ENCODE measurements at places on chromosomes 13 and 19. TPM values are rescaled to one million over a fixed set of nuclear protein-coding genes. Genes with fewer than 3 reads are reported as not detected.

DNA sequence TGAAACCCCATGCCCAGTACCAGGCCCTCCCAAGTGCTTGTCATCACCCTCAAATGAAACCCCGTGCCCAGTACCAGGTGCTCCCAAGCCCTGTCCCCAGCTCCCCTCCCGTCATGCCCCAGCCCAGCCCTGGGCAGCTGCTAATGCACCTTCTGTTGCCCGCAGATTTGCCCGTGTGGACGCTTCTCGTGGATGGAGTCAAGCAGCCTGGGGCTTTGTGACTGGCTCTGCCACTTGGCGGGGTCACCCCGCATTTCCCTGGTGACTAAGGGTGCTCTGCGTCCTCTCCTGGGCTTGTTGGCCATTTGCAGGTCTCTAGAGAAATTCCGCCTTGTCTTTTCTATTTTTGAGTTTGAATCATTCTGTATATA, 82.7 kb downstream of the ATP11A start:
- no peak overlapping the region for H3K27ac ChIP-seq
- DNase-seq: no peak
- no peaks in the 10 kb centered on the region for H3K27me3 ChIP-seq
- H3K36me3 ChIP-seq: no peaks in the 10 kb centered on the region

- H3K36me3 ChIP-seq: no peaks in the 10 kb centered on the region
- no peak for DNase-seq
- H3K27ac ChIP-seq: peak overlapping the region; percentile 93
Measured at GRCh38 chr19:33904681-33905080, 108.0 kb downstream of the KCTD15 start.

GRCh38 chr19:35872180-35872579, 3.8 kb downstream of the APLP1 start:
- H3K4me3 ChIP-seq: no peak overlapping the region
- DNase-seq: no peak
- no peaks in the 10 kb centered on the region for H3K27me3 ChIP-seq
- no peaks in the 10 kb centered on the region for H3K36me3 ChIP-seq
- H3K27ac ChIP-seq: no peak overlapping the region
- peaks cover 25% of the 10 kb centered on the region for H3K4me1 ChIP-seq

The ACP7 gene
- 0.40 TPM for total RNA-seq

GRCh38 chr19:3125900-3126524, 9.8 kb upstream of the GNA15 start:
- no peak overlapping the region for H3K27ac ChIP-seq
- no peak overlapping the region for H3K4me3 ChIP-seq
- DNase-seq: no peak
- no peaks in the 10 kb centered on the region for H3K36me3 ChIP-seq
- H3K27me3 ChIP-seq: no peaks in the 10 kb centered on the region

The JSRP1 gene
- total RNA-seq: 1.5 TPM

- peak overlapping the region; percentile 96 for H3K27ac ChIP-seq
- H3K4me1 ChIP-seq: peaks cover 61% of the 10 kb centered on the region
- H3K4me3 ChIP-seq: peak overlapping the region; percentile 98
- DNase-seq: no peak
- H3K36me3 ChIP-seq: no peaks in the 10 kb centered on the region
Measured at GRCh38 chr13:95677564-95678266, 776 bp downstream of the DNAJC3 start.

DNA sequence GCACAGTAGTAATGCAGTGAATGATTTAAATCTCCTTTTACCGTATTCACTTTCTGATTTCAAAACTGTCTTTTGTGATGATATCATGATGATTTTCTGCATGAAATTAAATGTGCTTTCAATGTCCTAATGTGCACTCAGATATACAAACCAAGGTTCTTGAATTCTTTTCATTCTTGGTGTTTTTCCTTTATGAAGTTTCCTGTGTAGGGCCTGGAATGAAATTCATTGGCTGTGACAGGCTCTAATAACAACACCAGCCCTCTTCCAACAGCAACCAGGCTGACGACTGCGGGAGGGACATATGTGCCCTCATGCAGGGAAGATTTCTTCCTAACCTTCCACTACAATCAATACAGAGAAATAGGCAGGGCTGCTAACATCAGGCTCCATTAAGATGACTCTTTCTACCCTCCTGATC, 1052.0 kb downstream of the DIAPH3 start:
- no peaks in the 10 kb centered on the region for H3K36me3 ChIP-seq
- DNase-seq: no peak
- no peak overlapping the region for H3K4me3 ChIP-seq
- H3K27ac ChIP-seq: no peak overlapping the region
- H3K27me3 ChIP-seq: no peaks in the 10 kb centered on the region
- no peaks in the 10 kb centered on the region for H3K4me1 ChIP-seq

The CEACAM3 gene
- 1.3 TPM for total RNA-seq

DNA sequence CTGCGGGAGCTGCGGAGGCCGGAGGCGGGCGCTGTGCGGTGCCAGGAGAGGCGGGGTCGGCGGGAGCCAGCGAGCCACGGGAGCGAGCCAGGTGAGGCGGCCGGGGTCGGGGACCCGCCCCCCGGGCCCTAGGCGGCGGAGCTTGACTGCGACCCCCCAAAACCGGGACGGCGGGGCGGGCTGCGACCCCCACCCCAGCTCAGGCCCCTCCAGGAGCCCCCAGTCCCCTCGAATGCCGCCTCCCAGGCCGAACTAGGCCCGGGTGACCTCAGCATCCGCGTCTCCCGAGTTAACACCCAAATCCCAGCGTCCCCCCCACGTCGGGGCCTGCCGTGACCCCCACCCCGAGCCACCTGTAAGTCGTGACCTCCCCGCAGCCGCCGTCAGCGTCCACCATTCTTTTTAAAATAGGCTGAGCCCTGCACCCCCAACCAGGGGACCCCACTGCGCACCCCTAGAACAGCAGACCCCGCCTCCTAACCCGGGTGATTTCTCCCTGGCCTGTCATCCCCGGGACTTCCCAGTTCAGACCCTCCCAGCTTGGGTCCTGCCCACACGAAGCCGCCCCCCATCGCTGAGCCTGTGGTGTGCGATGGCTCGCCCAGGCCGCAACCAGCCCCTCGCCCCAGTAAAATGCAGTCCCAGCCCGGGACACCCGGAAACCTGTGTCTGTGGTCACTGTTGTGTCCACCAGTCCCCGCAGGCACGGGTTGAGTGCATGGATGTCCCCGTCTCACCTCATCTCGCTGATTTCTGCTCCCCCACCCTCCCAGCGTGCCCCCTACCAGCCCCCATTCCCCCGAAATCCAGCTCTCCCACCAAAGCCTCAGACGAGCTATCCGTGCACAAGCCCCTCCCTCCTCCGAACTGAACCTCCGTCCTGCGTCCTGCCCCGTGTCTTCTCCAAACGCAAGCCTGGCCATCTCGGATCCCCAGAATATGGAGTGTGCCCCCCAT, 551 bp downstream of the FZR1 start:
- peak; percentile 24 for DNase-seq
- H3K4me3 ChIP-seq: peak overlapping the region; percentile 80
- peaks cover 62% of the 10 kb centered on the region for H3K4me1 ChIP-seq
- H3K27ac ChIP-seq: peak overlapping the region; percentile 98

- no peaks in the 10 kb centered on the region for H3K36me3 ChIP-seq
- H3K27me3 ChIP-seq: no peaks in the 10 kb centered on the region
- H3K4me3 ChIP-seq: no peak overlapping the region
- no peak overlapping the region for H3K27ac ChIP-seq
- no peak for DNase-seq
- no peaks in the 10 kb centered on the region for H3K4me1 ChIP-seq
Measured at GRCh38 chr19:57465680-57466381, 8.9 kb upstream of the VN1R1 start.

The SYNGR4 gene
- not detected for total RNA-seq

The HCST gene
- not detected for total RNA-seq

GRCh38 chr13:113147206-113147605, 11.2 kb upstream of the PROZ start:
- peaks cover 7% of the 10 kb centered on the region for H3K27me3 ChIP-seq
- H3K4me1 ChIP-seq: peaks cover 5% of the 10 kb centered on the region
- H3K36me3 ChIP-seq: peaks cover 6% of the 10 kb centered on the region
- no peak overlapping the region for H3K27ac ChIP-seq
- H3K4me3 ChIP-seq: no peak overlapping the region
- no peak for DNase-seq

GRCh38 chr13:23771956-23772355, 117.2 kb downstream of the MIPEP start:
- peaks cover 4% of the 10 kb centered on the region for H3K4me1 ChIP-seq
- no peak for DNase-seq
- no peaks in the 10 kb centered on the region for H3K27me3 ChIP-seq
- no peak overlapping the region for H3K27ac ChIP-seq

DNA sequence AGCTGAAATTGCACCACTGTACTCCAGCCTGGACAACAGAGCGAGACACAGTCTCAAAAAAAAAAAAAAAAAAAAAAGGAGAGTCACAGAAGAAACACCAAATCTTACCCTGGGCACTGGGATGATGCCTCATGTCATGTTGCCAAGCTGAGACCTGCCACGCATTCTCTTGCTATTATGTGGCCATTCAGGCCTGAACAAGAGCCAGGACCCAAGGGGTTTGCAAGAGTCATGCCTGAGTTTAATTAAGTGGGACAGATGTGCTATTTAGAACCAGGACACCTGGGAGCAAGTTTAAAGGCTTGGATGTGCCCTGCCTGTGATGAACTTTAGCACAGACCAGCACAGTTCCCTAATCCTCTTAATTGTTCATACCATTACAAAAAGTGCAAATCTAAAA, 9.8 kb downstream of the PNMA8A start:
- no peak overlapping the region for H3K27ac ChIP-seq
- H3K4me3 ChIP-seq: no peak overlapping the region
- no peak for DNase-seq
- no peaks in the 10 kb centered on the region for H3K4me1 ChIP-seq
- no peaks in the 10 kb centered on the region for H3K27me3 ChIP-seq

DNA sequence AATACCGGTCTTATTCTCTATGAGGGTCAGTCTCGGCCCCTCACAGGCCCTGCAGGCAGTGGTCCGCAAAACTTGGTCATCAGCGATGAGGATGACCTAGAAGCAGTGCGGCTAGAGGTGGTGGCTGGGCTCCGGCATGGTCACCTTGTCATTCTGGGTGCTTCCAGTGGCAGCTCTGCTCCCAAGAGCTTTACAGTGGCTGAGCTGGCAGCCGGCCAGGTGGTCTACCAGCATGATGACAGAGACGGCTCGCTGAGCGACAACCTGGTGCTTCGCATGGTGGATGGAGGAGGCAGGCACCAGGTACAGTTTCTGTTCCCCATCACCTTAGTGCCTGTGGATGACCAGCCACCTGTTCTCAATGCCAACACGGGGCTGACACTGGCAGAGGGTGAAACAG, 1.8 kb downstream of the FREM2 start:
- peaks cover 6% of the 10 kb centered on the region for H3K27me3 ChIP-seq
- no peaks in the 10 kb centered on the region for H3K36me3 ChIP-seq
- no peak overlapping the region for H3K27ac ChIP-seq
- H3K4me3 ChIP-seq: no peak overlapping the region
- no peak for DNase-seq

The CYP4F8 gene
- total RNA-seq: not detected

The CEACAM21 gene
- total RNA-seq: 0.57 TPM

The POU2F2 gene
- total RNA-seq: not detected

DNA sequence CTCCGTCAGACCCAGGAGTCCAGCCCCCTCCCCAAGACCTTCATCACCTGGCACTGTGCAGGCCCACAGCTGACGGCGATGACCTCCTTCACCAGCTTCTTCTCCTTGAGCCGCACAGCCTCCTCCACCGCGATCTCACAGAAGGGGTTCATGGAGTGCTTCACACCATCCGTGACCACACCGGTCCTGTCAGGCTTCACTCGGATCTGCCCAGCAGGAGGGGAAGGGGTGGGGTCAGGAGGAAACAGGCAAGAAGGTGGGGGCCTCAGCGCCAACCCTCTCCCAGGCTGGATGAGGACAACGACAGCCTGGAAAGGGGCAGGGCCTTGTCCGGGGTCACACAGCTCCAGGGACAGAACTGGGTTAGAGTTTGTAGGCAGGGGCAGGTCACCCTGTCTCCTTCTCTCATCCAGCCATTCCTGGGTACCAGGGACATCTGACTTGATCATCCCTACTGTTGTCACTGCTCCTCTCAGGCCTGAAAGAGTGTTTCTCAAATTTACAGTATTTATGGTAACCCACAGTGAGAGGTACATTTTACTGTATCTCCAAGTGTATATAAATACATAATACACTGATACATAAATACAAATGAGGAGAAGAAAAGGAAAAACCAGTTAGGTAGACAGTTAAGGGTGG, 12.0 kb downstream of the ETFB start:
- H3K27ac ChIP-seq: no peak overlapping the region
- no peak overlapping the region for H3K4me3 ChIP-seq
- no peak for DNase-seq

DNA sequence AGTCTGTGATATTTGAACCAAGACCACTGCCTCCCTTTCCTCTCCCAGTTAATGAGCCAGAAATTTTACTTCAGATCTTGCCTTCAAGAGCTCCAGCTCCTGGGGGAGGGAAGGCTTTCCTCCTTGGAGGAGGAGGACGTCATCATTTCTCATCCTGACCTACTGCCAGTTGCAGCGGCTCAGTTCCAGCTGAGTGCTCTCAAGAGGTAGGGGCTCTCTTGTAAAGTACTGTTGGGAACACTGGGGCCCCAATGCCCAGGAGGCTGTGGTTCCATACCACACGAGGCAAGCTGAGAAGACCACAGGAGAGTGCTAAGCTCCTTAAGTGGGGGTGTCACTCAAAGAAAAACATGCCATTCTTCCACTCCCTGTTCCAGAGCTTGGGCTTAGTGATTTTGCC, 36.2 kb downstream of the METTL21C start:
- H3K27ac ChIP-seq: no peak overlapping the region
- H3K4me3 ChIP-seq: no peak overlapping the region
- DNase-seq: no peak
- H3K36me3 ChIP-seq: no peaks in the 10 kb centered on the region
- peaks cover 18% of the 10 kb centered on the region for H3K4me1 ChIP-seq

The PRR36 gene
- total RNA-seq: not detected

GRCh38 chr13:93399212-93399611, 172.6 kb downstream of the GPC6 start:
- H3K27ac ChIP-seq: no peak overlapping the region
- no peak overlapping the region for H3K4me3 ChIP-seq
- no peaks in the 10 kb centered on the region for H3K4me1 ChIP-seq
- no peak for DNase-seq

The VSIG10L gene
- 36.4 TPM for total RNA-seq

GRCh38 chr13:21230516-21230915, 54.1 kb downstream of the MRPL57 start:
- no peaks in the 10 kb centered on the region for H3K36me3 ChIP-seq
- no peaks in the 10 kb centered on the region for H3K4me1 ChIP-seq
- no peak overlapping the region for H3K4me3 ChIP-seq
- H3K27ac ChIP-seq: no peak overlapping the region
- H3K27me3 ChIP-seq: no peaks in the 10 kb centered on the region

GRCh38 chr19:34173193-34173956, 1.1 kb downstream of the LSM14A start:
- DNase-seq: no peak
- no peaks in the 10 kb centered on the region for H3K27me3 ChIP-seq
- peak overlapping the region; percentile 96 for H3K4me3 ChIP-seq

DNA sequence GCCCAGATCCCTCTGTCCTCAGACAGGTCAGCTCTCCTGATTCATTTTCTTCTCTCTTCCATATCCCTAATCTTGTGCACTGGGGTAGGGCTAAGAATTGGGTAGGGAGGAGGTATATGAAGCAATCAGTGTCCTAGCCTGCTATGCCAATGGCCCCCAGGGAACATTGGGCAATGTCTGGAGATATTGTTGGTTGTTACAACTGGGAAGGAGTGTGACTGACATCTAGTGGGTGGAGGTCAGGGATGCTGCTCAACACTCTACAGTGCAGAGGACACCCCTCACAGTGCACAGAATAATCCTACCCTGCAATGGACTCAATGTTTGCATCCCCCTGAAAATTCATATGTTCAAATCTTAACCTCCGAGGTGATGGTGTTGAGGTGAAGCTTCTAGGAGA, 57.5 kb downstream of the CPAMD8 start:
- H3K4me3 ChIP-seq: no peak overlapping the region
- no peaks in the 10 kb centered on the region for H3K4me1 ChIP-seq
- H3K27ac ChIP-seq: no peak overlapping the region
- H3K36me3 ChIP-seq: no peaks in the 10 kb centered on the region
- no peaks in the 10 kb centered on the region for H3K27me3 ChIP-seq

The TYROBP gene
- 11.3 TPM for total RNA-seq

The SIAH3 gene
- total RNA-seq: not detected

Measured in esophagus squamous epithelium (tissue), 5 donors.